ENCODE measurements at places on chromosomes 13 and 19. TPM values are rescaled to one million over a fixed set of nuclear protein-coding genes. Genes with fewer than 3 reads are reported as not detected.

GRCh38 chr13:98004107-98004506 is 50.6 kb downstream of the IPO5 start:
- DNase-seq, result no peak

DNA sequence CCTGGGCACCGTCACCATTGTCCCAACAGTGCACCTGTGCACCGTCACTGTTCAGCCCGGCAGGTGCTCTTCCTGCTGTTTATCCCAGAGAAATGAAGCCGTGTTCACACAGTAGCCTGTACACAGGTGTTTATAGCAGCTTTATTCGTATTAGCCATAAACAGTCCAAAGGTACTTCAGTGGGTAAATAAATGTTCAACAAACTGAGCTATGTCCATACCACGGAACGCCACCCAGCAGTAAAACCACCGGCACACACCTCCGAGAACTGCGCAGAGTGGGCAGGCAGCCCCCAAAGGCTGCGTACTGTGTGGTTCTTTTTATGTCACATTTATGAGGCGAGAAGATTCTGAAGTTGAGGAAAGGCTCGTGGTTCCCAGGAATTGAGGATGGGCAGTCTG is 44.9 kb upstream of the DCUN1D2 start:
- no peak for DNase-seq

GRCh38 chr19:4456476-4456842 is 1.1 kb downstream of the UBXN6 start:
- no peak for DNase-seq

The F7 gene
- not detected for total RNA-seq

GRCh38 chr19:776549-776948 is 20.7 kb upstream of the PTBP1 start:
- no peak for DNase-seq

The WDR88 gene
- not detected for total RNA-seq

The DLEU7 gene
- total RNA-seq, result not detected

The KLK4 gene
- not detected for total RNA-seq

The DKKL1 gene
- 0.95 TPM for total RNA-seq

- DNase-seq, result no peak
Observed at GRCh38 chr13:49858178-49858856, 65.8 kb upstream of the KPNA3 start.

GRCh38 chr13:39281539-39282150 is 243.4 kb downstream of the NHLRC3 start:
- DNase-seq, result no peak

DNA sequence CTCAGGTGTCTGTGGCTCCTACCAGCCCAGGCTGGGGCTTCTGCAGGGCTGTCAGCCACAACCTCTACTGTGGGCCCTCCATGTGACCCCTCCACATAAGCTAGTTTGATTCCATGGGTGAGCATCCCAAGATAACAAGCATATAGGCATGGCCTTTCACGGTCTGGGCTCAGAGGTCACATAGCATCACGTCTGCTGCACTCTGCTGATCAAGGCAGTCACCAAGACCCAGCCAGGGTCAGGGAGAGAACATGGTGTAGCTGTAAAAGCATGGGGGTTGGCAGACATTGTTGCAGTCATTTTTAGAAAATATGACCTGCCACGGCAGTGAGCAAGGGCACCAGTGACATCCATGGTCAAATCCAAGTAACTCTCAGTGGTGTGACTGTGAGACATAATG is 698.8 kb downstream of the UQCRFS1 start:
- DNase-seq, result no peak

- no peak for DNase-seq
Observed at GRCh38 chr19:40442328-40443130, 1.6 kb downstream of the SERTAD3 start.

The URAD gene
- total RNA-seq, result not detected

The DLL3 gene
- not detected for total RNA-seq

The RXFP2 gene
- total RNA-seq, result 3.0 TPM

DNA sequence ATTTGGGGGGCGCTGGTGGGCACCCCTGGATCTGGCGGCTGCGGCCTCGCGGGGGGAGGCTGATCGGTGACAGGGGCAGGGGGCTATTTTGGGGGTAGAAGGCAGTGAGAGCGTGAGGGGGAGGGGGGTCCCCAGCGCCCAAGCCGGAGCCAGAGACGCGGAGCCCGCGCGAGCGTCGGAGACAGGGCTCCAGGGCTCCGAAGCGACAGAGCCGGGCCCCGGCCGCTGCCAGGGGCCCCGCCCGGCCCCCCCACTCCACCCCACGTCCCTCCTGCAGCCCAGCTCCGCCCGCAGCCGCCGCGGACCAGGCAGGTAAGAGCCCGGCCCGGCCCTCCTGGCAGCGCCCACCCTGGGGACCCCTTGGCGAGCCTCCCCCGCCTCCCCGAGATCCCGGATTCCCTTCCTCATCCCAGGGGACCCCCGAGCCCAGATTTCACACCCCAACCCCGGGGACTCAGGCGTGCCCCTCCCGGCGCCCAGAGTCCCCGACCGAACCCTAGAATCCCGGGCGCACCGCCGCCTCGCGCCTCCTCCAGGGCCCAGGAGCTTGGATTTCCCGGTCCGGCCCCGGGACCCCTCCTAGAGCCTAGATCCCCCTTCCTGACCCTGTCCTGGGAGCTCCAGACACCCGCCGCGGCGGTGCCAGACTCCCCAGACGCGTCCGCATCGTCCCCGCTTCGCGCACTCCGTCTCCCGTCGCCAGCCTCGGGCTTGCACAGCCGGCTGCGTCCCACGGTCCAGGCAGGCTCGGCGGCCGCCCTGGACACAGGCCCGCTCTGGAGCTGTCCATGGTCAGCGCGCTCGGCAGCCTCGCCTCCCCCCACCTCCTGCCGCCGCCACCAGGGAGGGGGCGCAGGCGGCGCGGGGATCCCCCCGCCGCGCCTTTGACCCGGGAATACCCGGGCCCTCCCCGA is at the start of gene PPFIA3:
PPFIA3 (plus strand) TSS at position 134 of the 914 bp plus-strand sequence. CDS start 8,330 bp downstream, outside the sequence.
- DNase-seq, result no peak

DNA sequence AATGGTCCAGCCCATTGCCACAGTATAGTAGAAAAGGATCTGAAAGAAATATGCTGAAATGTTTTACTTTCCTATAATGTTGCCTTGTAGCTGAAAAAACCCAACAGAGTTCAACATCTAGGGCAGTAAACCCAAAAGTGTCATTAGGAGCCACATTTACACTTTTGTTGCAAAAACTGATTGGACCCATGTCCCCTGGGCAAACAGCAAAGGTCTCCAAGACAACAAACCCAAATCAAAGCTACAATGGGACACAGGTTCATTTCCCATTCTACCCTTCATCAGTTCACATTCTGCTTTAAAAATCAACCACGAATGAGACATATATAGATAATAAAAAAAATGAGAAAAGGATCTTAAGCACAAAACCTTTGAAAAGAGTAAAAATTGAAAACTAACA is 744.8 kb downstream of the PCDH17 start:
- no peak for DNase-seq

All from thoracic aorta (tissue), 2 donors.